ENCODE measurements at places on chromosomes 7 and 10.
A peak's percentile ranks its signal among the peaks of the same experiment; 100 is the strongest.

DNA sequence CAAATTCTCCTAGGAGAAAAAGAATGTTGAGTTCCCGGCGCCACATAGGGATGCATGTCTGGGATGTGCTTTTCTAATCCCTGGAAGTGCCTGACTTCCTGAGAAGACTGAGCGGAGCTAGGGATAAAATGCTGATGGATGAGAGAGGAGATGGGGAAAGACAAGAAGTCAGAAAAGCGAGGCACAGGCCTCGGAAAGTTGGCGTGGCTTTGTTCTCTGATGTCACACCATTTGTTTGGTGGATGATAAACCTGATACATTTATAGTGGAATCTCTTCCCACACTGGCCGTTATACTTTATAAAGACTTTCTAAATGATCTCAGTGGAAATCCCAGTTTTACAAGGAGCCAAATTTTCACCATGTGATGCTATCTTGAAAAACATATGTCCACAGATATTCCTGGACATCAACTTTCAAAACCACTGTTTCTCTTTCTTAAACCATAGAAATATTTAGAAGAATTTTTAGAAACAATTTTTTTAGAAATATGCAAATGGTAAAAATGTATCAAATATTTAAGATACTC, 188.8 kb upstream of the SVIL start:
- no peaks in the 10 kb centered on the region for H3K36me3 ChIP-seq
- no peak overlapping the region for H3K27ac ChIP-seq
- H3K27me3 ChIP-seq: no peaks in the 10 kb centered on the region
- no peak overlapping the region for H3K4me3 ChIP-seq
- DNase-seq: no peak

DNA sequence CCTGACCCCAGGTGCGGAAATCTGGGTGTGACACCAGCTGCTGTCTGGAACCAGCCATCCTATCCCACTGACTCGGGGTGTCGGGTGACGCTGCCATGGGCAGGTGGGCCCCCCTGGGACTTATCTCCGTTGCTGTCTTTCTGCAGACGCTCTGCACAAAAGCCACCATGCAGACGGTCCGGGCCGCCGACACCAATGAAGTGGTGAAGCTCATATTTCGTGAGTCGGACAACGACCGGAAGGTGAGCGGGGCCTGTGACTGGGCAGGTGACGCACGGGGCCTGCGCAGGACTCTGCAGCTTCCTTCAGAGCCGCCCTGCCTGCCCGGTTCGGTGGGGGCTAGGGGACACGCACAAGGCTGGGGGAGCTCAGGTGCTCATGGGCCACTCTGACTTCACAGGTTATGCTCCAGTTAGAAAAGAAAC, 36.6 kb downstream of the NKX6-2 start:
- H3K4me3 ChIP-seq: no peak overlapping the region
- no peaks in the 10 kb centered on the region for H3K36me3 ChIP-seq
- H3K27me3 ChIP-seq: no peaks in the 10 kb centered on the region
- no peak for DNase-seq
- no peak overlapping the region for H3K27ac ChIP-seq

DNA sequence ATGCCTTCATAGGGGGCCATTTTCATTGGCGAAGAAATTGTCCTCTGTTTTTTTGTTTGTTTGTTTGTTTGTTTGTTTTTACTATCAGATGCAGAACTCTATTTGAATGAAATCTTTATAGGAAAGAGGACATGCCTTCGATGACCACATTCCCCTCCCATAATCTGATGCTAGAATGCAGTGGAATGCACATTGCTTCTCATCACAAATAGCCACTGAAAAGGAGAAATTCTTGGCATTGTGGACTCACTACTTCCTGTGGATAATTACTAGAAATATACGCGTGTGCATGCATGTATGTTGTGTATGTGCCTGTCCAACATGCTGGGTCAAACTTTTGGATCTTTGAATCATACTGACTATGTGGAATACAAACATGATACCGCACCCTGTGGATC, 70.5 kb upstream of the SFMBT2 start:
- H3K36me3 ChIP-seq: no peaks in the 10 kb centered on the region
- no peak overlapping the region for H3K27ac ChIP-seq
- no peak overlapping the region for H3K4me3 ChIP-seq

DNA sequence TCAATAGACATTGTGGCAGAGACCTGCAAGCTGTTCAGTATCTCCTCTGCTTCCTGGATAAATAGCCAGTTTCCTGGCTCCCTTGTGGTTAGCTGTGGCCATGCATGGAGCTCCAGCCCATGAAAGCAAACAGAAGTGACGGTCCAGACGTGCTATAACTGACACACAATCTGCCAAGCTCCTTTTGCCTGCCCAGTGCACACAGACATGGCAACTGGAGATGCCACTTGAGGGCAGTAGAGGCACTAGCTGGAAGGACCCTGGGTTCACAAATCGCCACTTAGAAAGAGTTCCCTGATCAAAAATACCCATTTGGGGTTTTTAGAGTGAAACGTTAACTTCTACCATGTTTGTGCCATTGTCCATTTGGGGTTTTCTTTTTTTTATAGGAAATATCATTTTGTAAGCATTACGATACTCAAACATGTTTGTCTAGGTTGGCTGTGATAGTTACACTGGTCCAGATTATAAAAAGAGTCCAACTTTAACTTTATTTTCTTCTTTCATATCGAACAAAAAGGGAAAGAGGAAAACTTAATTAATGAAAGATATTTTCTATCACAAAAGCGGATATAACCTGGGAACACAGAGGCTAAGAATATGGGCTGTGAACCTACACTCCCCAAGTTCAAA, 31.3 kb downstream of the KIN start:
- H3K4me1 ChIP-seq: no peaks in the 10 kb centered on the region
- no peak overlapping the region for H3K4me3 ChIP-seq
- H3K27ac ChIP-seq: no peak overlapping the region
- H3K27me3 ChIP-seq: no peaks in the 10 kb centered on the region
- no peak for DNase-seq
- H3K36me3 ChIP-seq: peaks cover 7% of the 10 kb centered on the region

DNA sequence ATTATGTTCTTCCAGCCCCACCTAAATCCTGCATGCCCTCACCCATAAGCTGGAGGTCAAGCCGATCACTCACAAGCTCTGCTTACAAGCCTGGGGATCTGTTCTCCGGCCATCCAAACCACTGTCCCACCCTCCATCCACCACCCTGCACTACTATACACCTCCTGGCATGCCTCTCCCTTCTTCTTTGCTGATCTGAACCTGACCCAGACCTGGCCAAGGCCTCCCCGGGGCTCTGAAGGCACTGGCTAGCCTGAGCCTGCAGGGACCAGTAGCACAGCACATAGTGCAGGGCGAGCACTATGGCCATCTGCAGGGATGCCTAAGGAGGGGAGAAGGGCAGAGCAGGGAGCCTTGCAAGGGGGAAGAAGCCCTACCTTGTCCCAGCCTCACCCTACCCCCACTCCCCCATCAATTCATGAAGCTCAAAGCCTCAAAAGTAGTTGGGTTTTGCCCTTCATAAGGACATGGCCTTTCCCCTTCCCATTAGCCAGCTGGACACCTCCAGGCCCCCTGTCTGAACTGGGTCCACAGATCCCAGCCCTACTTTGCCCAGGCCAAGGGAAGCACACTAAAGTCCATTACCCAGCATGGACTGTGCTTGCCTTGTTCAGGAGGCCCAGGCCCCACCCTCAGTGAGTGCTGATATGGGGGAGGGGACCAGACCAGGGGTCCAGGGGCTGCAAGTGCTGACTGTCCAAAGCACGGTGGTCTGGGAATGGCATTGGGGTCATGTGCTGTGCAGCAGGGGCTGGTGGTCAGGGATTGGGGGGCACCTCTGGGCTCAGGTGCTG, 29.6 kb downstream of the CHAT start:
- H3K4me1 ChIP-seq: 0 out of 2 replicates have a peak, but pooled peaks cover 1% of the 10 kb centered on the region
- no peak overlapping the region for H3K4me3 ChIP-seq
- no peak overlapping the region for H3K27ac ChIP-seq
- H3K36me3 ChIP-seq: no peaks in the 10 kb centered on the region
- H3K27me3 ChIP-seq: no peaks in the 10 kb centered on the region

GRCh38 chr10:112022196-112022595, 161.4 kb downstream of the GPAM start:
- no peak for DNase-seq
- no peak overlapping the region for H3K4me3 ChIP-seq
- no peaks in the 10 kb centered on the region for H3K27me3 ChIP-seq
- no peaks in the 10 kb centered on the region for H3K36me3 ChIP-seq

DNA sequence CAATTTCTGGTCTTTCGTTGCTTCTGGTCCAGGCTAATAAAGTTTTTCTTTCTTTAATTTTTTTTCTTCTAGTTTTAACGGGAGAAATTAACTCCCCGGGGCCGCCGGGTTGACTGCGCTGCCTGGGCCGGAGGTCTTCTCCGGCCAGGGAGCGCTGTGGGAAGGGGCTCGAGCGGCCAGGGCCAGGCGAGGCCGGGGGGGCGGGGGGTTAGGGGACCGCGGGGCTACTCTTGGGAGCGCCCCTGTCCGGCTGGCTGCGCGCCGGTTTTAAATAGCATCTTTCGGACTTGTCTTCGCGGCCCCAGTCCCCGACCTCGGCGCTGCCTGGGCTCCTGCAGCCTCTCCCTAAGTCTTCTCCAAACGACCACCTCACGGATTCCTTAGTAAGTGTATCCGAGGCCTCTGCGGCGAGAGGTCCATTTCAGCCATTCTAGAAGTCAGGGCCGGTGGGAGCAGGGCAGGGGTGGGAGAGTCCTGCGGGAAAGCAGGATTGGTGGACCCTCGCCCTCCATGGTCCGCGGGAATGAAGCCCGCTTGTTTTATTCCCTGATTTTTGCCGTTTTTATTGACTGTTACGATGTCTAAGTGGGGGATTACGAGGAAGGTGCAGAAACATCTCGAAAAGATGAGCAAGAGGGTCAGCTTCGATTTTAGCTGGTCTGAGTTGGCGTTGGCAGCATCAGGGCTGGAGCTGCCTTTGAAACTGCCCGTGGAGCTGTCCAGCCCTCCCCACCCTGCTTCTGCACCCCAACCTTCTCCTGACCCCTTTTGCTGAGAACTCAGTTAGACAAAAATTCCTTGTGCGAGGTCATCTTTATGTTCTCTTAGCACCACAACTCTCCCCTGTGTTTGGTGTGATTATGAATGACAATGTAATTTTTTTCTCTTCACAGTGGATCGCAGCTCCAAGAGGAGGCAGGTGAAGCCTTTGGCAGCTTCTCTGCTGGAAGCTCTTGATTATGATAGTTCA, 555 bp downstream of the PHF14 start:
- no peak for DNase-seq
- H3K27me3 ChIP-seq: no peaks in the 10 kb centered on the region
- no peaks in the 10 kb centered on the region for H3K4me1 ChIP-seq
- no peaks in the 10 kb centered on the region for H3K36me3 ChIP-seq
- H3K27ac ChIP-seq: no peak overlapping the region
- peak overlapping the region; percentile 57 for H3K4me3 ChIP-seq

DNA sequence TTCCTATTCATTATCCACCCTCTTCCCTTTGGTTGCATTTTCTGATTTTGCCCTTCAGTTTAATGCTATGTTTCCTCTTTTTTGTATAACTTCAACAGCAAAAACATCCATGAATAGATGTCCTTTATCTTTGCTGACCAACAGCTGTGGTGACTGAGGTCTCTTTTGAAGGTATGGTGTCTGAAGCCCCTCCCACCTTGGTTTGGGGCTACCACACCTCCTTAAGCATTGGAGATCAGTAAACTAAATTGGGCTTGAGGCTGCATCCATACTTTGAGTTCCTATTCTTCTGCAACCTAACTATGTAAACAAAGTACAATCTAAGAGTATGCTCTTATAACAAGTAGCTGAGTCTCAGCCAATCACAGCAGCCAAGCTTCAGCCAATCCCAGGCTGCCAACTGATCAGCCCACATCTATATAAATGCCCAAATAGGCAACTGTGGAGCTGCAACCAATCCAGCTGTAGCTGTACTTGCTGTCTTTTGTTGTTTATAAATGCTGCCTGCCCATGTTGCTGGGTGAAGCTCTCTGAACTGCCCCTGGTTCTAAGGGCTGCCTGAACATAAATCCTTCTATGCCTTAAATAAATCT, 69.4 kb upstream of the PDLIM1 start:
- no peaks in the 10 kb centered on the region for H3K27me3 ChIP-seq
- no peak overlapping the region for H3K4me3 ChIP-seq
- no peaks in the 10 kb centered on the region for H3K36me3 ChIP-seq
- no peak overlapping the region for H3K27ac ChIP-seq
- no peaks in the 10 kb centered on the region for H3K4me1 ChIP-seq

DNA sequence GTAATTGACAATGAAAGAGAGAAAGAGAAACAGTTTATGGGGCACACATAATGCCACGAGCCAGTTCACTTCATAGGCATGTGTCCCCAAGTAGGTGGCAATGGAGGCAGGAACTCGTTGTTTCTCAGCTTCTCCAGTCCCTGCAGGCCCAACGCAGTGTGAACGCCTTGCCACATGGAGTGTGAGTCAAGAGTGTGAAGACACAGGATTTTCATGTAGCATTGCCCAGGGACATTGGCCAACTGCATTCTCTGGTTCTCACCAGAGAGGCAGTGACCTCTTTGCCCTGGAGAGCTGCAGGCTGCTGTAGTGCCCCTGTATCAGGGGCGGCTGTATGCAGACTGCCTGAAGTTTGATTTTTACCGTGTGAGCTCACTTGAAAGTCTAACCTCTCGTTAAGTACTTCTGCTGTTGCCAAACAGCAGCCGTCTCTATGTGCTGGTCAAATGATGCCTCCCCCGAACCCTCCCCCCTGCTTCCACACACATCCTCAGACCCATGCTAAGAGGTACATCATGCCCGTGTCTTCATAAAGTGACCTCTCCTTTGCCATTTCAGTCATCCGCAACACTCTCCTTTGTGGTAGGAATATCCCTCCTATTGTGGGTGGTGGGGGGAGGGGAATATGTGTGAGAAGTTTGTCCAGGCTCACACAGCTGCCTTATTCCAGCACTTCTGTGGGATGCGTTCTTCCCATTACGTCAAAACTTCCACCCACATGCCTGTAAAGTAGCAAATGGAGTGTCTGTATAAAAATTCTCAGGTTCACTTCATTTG, 12.7 kb downstream of the LRRC18 start:
- H3K36me3 ChIP-seq: no peaks in the 10 kb centered on the region
- H3K4me3 ChIP-seq: no peak overlapping the region
- no peak overlapping the region for H3K27ac ChIP-seq
- no peaks in the 10 kb centered on the region for H3K4me1 ChIP-seq
- no peak for DNase-seq

DNA sequence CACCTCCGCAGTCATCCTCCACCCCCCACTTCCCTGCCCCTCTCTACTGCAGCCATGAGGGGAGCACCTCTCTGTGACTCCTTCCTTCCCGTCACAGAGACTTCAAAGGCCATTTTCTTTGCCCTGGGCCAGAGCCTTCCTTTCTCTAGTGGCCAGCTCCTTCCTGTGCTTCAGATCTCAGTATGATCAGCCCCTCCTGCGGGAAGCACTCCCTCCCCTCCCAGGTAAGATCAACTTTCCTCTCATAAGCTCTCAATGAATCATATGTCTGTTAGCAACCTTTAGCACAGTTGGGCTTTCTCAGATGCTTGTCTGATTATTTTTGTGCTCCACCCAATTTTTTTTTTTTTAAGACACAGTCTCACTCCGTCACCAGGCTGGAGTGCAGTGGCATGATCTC, 241.0 kb upstream of the PRSS1 start:
- H3K27ac ChIP-seq: no peak overlapping the region
- no peak overlapping the region for H3K4me3 ChIP-seq
- H3K4me1 ChIP-seq: no peaks in the 10 kb centered on the region
- H3K27me3 ChIP-seq: no peaks in the 10 kb centered on the region
